ENCODE measurements at places on chromosomes 6 and 20. TPM values are rescaled to one million over a fixed set of nuclear protein-coding genes. Genes with fewer than 3 reads are reported as not detected.

Gene NMBR
- not detected for total RNA-seq

Gene SEMG1
- not detected for total RNA-seq

Gene LINC00237
- total RNA-seq, result not detected

Gene RTF2
- total RNA-seq, result 85.2 TPM

Gene SMLR1
- total RNA-seq, result not detected

Gene FAM120B
- 17.7 TPM for total RNA-seq

Gene CST4
- total RNA-seq, result 0.43 TPM

Gene ANGPT4
- not detected for total RNA-seq

Gene PERP
- 20.8 TPM for total RNA-seq

Gene HSPA1L
- total RNA-seq, result 1.7 TPM

Gene DACT2
- total RNA-seq, result 0.85 TPM

Gene DCBLD1
- total RNA-seq, result 50.5 TPM

Gene RNF144B
- total RNA-seq, result 0.28 TPM

Gene ENPP1
- total RNA-seq, result 4.7 TPM

Gene ARFGEF3
- total RNA-seq, result under 0.01 TPM

Gene FOXF2
- 3.8 TPM for total RNA-seq

Gene C20orf204
- 0.92 TPM for total RNA-seq

Gene ULBP3
- total RNA-seq, result 12.1 TPM

Gene TRMT11
- 19.0 TPM for total RNA-seq

Gene PTGIS
- total RNA-seq, result 605 TPM

Gene C6orf15
- total RNA-seq, result not detected

Gene SAPCD1
- total RNA-seq, result 0.28 TPM

Gene NFS1
- 25.7 TPM for total RNA-seq

Gene WFDC11
- total RNA-seq, result not detected

Gene CSNK2B
- 97.7 TPM for total RNA-seq

Gene PET117
- 11.1 TPM for total RNA-seq

Gene PSORS1C2
- total RNA-seq, result not detected

Gene PREX1
- 13.1 TPM for total RNA-seq

Gene MAN1A1
- total RNA-seq, result 176 TPM

Gene TMEM244
- total RNA-seq, result not detected

Gene UBD
- not detected for total RNA-seq

Gene FOXC1
- 0.28 TPM for total RNA-seq

Gene BCAS1
- total RNA-seq, result 0.09 TPM

Gene LHFPL5
- total RNA-seq, result not detected
